ENCODE measurements at places on chromosomes 11 and 22. TPM values are rescaled to one million over a fixed set of nuclear protein-coding genes. Genes with fewer than 3 reads are reported as not detected.

OTOG gene
- total RNA-seq: not detected

GRCh38 chr11:113475160-113475761 is at the start of gene DRD2:
Gene DRD2 (minus strand): TSS chr11:113475398. CDS start chr11:113424651, 50,747 bp downstream.
- no peak for DNase-seq

SMTNL1 gene
- not detected for total RNA-seq

DNA sequence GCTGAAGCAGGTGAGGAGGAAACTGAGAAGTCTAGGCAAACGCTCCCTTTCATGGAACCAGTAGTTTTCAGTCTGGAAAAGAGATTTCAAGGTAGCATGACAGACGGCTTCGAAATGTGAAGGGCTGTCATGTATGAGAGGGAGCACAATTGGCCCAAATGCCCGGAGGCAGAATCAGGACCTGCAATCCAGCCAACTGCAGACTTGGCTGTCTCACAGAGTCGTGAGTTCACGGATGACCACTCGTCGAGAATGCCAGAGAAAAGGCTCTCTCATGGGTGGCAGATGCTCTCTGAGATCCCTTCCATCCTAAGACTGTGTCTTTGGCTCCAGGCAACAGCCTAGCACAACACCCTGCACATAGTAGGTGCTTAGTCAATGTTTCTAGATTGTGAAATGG is 134.8 kb downstream of the DSCAML1 start:
- no peak for DNase-seq

DNA sequence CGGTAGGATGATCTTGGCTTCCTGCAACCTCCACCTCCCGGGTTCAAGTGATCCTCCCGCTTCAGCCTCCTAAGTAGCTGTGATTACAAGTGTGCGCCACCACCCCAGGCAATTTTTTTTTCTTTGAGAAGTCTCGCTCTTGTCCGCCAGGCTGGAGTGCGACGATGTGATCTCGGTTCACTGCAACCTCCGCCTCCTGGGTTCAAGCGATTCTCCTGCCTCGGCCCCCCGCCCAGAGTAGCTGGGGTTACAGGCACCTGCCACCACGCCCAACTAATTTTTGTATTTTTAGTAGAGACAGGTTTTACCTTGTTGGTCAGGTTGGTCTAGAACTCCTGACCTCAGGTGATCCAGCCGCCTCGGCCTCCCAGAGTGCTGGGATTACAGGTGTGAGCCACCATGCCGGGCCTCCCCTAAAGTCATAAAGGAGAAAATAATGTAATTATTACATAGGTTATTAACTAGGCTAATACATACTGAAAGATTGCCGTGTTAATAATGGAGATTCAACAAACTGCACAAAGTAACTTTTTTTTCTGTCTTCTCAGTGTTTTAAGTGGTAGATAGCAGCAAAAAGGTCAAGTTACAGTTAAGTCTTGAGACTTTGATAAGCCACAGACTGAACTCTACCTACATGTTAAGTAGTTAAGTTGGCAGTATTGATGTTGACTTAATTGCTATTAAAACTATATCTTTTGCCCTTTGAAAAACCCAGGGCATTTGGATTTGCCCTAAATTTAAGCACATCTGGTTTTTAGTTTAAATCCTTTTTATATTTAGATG is 3.9 kb downstream of the CAPRIN1 start:
- DNase-seq: no peak

DNA sequence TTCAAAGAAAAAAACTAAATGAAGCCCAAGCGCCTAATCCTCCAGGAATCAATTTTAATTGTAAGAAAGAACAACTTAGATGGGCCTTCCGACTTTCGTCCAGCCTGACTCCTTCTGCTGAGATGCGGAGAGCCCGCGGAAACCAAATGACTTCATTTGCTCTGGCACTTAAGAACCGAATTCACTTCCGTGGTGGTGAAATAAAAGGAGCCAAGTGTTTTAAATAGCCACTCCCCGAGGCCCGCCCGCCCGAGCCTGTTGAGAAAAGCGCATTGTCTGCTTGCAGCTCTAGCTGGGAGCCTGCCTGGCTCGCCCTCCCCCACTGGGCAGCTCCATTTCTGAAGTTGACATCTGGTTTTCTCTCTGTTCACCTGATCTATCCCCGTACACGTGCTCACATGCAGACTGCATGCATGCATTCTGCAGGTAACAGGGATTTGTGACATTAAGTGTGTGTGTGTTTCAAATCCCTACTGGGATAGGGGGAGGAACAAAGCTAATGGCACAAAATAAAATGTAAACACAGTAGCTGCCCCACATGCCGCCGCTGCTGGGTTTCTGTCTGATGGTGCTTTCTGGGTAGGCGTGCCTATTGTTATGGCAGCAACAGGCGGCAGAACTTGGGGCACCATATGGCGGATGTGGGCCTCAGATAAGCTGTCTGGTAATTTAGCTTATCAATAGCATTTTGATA is 6.2 kb downstream of the TEAD1 start:
- no peak for DNase-seq

GRCh38 chr11:92122561-92122960 is 102.1 kb upstream of the FAT3 start:
- no peak for DNase-seq

- no peak for DNase-seq
These were observed 20.9 kb downstream of the TMPRSS13 start for GRCh38 chr11:117908109-117908895.

GRCh38 chr11:132077416-132077815 is 707.0 kb downstream of the NTM start:
- DNase-seq: no peak

DNA sequence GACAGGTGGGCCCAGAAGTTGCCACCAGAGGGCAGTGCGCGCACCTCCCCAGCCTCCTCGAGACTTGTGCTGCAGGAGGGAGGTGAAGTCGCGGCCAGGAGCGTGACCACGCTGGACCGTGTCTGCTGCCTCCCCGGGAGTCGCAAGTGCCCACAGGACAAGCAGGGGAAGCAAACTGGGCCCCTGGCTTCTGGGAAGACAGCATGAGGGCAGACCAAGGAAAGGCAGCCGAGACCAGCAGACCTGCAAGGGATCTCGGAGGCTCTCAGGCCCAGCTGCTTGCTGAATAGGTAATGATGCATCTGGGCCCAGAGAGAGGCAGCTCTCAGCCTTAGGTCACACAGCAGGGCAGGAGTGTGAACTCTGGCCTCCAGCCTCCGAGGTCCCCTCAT is 17.0 kb upstream of the IL2RB start:
- no peak for DNase-seq

- no peak for DNase-seq
These were observed 30.1 kb downstream of the EXT2 start for GRCh38 chr11:44125598-44125997.

DNA sequence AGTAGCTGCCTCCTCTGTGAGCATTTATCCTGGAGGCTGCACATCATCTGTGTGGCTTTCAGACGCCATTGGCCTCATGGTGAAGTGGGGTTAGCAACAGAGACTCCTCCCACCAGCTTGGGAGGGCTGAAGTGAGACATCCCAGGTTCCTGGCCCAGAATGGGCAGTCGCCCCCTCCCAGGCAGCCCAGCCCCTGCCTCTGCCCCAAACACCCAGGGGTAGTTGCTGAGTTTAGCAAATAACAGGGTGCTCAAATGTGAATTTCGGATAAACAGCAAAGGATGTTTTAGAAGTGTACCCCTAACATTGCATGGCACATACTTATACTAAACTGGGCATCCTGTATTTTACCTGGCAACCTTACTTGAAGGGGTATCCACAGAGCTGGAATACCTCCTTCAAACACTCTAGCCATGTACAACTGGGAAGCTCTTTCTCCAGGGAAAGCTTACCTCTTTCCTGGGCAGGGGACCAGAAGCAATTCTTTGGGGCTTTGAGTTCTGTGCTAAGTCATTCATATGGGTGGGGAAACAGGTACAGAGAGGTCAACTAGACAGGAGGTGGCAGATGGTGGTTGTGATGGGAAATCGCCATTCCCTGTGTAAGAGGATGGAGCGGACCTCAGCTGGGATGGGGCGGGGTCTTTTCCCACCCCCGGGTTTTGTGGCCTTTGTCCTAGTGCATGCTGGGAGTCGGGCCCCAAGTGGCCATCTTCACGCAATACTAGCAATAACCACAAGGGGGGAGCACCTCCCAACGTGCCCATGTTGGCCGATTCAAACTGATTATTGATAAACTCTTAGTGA is 19.3 kb downstream of the MTFP1 start:
- no peak for DNase-seq

GRCh38 chr11:1668911-1669473 is 28.0 kb upstream of the KRTAP5-6 start:
- DNase-seq: no peak

DNA sequence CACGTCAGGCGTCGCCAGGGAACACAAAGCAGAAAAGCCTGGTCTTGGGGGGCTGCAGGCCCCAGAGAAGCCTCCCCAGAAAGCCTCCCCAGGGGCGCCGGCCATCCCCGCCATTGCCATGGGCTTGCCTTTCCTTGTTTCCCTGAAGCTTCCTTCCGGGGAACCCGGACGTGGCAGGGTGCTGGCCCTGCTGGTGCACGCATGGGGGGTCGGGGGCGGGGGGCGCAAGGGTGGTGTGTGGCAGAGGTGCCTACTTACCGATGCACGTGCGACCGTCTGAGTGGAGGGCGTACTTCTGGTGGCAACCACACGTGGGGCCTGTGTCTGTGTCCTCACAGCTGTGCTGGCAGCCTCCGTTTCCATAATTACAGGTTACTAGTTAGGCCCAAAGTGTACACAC is 71.0 kb upstream of the TTLL12 start:
- no peak for DNase-seq

TEX54 gene
- not detected for total RNA-seq

GRCh38 chr11:11065396-11065795 is 207.5 kb upstream of the ZBED5 start:
- DNase-seq: no peak

DNA sequence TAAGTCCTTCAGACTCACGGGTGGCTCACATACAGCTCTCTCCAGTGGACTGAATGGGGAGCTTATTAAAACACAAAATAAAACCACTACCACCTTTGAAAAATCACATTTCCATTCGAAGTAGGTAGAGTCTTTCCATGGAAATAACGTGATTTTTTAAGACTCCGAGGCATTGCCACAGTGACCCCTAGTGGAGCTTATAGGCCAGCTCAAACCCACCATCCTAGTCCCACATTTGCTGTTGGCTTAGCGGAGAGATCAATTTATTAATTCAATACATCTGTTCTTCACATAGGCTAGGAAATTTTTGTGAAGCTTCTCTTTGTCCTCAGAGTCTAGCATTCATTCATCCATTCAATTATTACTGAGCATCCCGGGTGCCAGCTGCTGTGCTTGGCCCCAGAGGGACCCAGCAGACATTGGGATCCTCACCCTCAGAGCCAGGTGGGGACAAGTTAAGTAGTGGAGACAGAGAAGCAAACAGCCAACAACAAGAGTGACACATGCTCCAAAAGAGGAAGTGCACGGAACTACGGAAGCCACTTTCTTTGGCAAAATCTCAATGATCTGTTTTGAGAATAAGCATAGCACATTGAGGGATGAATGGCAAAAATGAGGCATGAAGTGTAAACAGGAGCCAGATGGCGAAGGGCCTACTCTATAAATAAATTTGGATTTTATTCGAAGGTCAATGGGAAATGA is 10.2 kb upstream of the P4HA3 start:
- no peak for DNase-seq

SLC17A6 gene
- not detected for total RNA-seq

Data from GM12878 (cell line).